Brain (organoid and tissue), 16 donors: ENCODE measurements at places on chromosomes 7 and 10. TPM values are rescaled to one million over a fixed set of nuclear protein-coding genes. Genes with fewer than 3 reads are reported as not detected.

GIMAP6 gene
- 5.8 TPM for polyA plus RNA-seq

MINDY4 gene
- polyA plus RNA-seq, result 5.1 TPM

PRRT4 gene
- polyA plus RNA-seq, result 0.49 TPM

ADIRF gene
- polyA plus RNA-seq, result 84.5 TPM

CCDC3 gene
- polyA plus RNA-seq, result 120 TPM

OPN4 gene
- 0.27 TPM for polyA plus RNA-seq

ERVW-1 gene
- not detected for polyA plus RNA-seq

CRYGN gene
- polyA plus RNA-seq, result 0.70 TPM

TOMM7 gene
- 836 TPM for polyA plus RNA-seq

C10orf143 gene
- polyA plus RNA-seq, result 5.4 TPM

ARHGEF5 gene
- polyA plus RNA-seq, result 6.1 TPM

GLRX3 gene
- polyA plus RNA-seq, result 69.7 TPM

SEMA4G gene
- polyA plus RNA-seq, result 8.4 TPM

HYAL4 gene
- polyA plus RNA-seq, result not detected

PBLD gene
- 3.0 TPM for polyA plus RNA-seq

STEAP2 gene
- polyA plus RNA-seq, result 2.1 TPM

ARHGAP22 gene
- 8.7 TPM for polyA plus RNA-seq

MCM10 gene
- 7.7 TPM for polyA plus RNA-seq

HOXA5 gene
- 25.3 TPM for polyA plus RNA-seq

POMZP3 gene
- polyA plus RNA-seq, result 57.2 TPM

STEAP1B gene
- polyA plus RNA-seq, result 2.9 TPM

AKAP9 gene
- 8.0 TPM for polyA plus RNA-seq

PRDX3 gene
- 78.8 TPM for polyA plus RNA-seq

TUBB8 gene
- 0.29 TPM for polyA plus RNA-seq
